NCI-H446 treated with DMSO at 0.1 percent for 48 hours (cell line): ENCODE measurements at places on chromosomes 5 and 9.

DNA sequence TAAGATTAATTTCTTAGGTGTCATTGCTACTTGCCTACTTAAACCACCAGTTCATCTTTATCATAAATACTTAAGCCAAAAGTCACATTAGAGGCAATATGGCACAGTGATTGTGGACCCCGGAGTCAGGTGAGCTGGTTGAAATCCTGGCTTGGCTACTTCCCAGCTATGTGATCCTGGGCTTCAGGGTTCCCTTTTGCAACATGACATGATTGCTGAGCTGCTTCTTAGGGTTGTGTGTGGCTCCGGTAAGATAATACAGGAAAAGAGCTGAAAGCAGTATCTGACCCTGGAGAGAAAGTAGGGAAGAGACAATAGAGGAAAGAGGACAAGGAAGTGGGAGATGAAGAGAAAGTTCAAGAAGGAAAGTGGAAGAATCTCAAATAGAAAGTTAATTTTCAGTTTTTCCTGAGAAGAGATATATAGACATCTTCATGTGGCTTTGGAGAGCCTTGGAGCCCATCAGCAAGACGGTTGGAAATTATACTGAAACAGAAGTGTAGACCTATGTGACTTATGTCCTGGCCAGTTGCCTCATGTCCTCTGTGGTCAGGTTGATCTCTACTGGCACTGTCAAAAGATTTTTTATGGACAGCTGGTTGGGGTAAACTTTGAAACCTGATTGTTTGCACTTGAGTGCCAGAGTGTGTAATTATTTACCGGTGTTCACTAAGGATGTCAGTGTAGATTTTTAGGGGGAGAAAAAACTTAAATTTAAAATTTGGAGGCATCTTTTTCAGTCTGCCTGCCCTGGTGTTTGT, 93.2 kb downstream of the GHR start:
- DNase-seq, result no peak

GRCh38 chr5:177494346-177495195, 2.8 kb downstream of the PDLIM7 start:
- DNase-seq, result no peak

DNA sequence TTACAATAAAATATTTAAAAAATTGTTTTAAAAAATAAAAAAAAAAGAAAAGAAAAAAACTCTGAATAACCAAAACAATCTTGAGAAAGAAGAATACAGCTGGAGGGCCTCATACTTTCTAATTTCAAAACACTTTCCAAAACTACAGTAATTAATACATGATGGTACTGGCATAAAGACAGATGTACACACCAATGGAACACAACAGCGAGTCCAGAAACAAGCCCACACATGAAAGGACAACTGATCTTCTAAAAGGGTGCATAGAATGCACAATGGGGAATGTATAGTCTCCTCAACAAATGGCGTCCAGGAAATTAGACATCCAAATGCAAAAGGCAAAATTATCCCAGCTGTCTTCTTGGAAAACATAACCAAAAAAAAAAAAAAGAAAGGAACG, 99.6 kb downstream of the LURAP1L start:
- no peak for DNase-seq

- no peak for DNase-seq
These were observed 2329.5 kb downstream of the MAT2B start for GRCh38 chr5:165834891-165835290.

GRCh38 chr5:59136549-59136948, 553.7 kb downstream of the RAB3C start:
- DNase-seq, result no peak

- no peak for DNase-seq
These were observed 10.1 kb upstream of the MARVELD2 start for GRCh38 chr5:69404659-69405330.

DNA sequence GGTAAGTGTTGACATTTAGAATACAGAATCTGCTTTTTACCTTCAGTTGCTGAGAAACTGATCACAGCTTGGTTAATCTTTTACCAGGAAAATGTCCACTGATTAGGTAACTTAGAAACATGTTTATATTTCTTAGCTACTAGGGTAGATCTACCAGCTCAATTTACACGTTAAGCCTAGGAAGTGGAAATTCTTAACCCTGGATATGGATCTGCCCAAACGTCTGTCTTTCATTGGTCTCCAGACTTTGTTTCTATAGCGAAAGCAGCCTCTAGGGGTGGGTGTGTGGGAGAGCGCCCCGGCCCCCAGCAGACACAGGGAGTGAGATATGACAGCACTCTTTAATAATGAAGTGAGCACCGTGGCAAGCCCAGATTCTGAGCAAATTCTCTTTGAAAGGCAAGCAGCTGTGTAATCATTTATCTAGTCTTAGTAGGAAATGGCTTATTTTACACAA, 141.6 kb upstream of the ZNF608 start:
- no peak for DNase-seq

DNA sequence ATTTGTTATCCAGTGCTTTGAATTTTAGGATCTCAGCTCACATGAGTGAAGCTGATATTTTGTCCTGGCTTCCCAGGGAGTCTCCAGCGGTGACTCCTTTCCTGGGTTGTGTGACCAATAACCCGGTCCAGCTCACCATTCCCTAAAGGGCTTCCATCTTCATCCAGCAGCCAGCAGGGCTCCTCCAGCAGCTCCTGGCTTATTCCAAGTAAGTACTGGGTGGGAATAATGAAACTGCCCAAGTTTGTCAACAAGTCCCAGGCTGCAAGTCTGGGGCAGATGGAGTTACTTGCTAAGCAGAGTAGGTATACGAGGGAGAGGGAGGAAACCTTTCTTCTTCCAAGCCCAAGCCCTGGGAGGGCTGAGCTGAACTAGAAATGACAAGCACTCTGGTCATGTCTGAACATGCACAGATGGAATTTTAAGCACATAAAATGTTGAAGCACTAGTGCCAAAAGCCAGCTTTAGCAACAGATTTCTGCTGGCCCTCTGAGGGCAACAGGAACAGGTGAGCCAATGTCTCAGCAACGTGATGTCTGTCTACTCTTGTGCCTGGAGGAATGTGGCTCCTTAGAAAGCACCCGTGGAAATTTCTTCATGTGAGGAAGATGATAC, 153.7 kb upstream of the DAPK1 start:
- no peak for DNase-seq

DNA sequence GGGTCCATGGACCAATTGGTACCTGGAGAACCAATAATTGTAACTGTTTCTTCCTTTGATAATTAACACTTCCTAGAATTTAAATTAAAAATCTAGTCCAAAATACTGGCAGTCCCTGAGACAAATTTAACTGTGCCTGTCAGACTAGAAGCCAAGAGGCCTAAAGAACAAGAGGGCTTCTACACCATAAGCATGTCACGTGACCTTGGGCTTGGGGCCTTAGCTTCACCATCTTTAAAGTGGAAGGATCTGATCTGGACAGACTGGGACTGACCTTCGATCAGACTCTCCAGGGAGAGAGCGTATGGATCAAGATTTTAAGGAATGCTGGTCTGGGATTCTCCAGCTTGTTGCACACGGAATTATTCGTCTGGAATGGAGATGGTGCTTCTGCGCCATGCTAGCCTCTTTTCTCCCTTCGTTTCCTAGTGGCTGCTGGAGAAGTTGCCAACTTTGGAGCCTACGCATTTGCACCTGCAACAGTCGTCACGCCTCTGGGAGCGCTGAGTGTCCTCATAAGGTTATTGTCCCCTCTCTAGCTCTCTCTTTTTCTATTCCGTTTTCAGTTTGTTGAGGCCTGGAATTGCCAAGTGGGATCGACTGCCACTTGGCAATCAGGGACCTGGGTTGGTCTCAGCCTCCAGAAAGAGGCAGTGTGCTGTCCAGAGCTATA, 8.4 kb downstream of the NIPAL4 start:
- no peak for DNase-seq

DNA sequence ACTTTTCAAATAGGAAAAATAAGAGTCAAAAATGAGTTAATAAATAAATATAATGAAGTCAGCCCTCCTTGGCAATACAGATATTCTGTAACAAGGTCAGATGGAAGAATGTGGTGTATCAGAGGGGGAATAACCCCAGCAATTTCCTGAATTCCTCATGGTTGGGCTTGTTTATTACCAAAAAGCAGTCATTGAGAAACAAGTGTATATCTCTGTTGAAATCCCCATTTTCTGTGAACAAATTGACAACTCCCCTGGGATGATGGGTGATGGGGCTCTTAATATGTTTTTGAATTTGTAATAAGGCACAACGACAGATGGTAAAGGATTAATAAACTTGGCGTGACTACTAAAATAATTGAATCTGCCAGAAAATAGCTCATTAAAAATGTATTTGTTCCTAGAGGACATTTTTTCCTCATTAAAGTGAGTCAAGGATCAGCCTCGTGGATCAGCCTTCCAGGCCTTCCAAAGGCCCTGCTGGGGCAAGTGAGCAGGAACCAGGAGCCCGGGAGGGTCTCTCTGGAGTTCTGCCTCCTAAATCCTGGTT, 34.2 kb downstream of the THBS4 start:
- DNase-seq, result peak; percentile 92

DNA sequence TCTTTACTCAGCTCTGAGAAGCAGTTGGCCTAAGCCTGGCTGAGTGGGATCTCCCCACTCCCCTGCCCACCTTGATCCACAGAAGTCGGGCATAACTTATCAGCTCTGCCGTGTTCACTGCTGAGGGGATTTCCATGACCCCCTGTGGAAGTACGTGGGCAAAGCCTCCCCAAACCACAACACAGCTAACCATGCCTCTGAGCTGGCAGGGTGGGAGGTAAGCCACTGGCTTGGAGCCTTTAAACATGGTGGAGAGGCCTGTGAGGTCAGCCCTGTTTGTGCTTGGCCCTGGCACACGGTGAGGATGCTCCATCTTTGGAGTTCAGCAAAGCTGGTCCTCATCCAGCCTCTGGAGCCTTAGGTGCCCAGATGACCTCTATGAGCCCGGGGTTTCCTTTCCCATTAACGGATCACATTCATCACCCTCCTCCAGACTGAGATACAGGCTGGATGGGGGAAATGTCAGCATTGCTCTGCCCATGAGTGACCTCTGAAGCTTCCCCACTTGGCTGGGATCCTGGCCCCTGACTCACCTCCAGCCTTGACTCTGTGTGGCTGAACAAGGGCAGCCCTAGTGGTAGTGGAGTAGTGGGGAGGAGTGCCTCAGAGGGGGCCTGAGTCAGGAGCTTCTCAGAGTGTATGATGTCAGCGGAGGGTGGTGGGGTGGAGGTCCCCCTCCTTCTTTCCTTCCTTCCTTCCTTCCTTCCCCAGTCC, 6.2 kb downstream of the PDLIM4 start:
- no peak for DNase-seq

- no peak for DNase-seq
These were observed 7.4 kb upstream of the CDK5RAP2 start for GRCh38 chr9:120587328-120587727.

GRCh38 chr9:125650271-125650737, 56.7 kb downstream of the MAPKAP1 start:
- no peak for DNase-seq

DNA sequence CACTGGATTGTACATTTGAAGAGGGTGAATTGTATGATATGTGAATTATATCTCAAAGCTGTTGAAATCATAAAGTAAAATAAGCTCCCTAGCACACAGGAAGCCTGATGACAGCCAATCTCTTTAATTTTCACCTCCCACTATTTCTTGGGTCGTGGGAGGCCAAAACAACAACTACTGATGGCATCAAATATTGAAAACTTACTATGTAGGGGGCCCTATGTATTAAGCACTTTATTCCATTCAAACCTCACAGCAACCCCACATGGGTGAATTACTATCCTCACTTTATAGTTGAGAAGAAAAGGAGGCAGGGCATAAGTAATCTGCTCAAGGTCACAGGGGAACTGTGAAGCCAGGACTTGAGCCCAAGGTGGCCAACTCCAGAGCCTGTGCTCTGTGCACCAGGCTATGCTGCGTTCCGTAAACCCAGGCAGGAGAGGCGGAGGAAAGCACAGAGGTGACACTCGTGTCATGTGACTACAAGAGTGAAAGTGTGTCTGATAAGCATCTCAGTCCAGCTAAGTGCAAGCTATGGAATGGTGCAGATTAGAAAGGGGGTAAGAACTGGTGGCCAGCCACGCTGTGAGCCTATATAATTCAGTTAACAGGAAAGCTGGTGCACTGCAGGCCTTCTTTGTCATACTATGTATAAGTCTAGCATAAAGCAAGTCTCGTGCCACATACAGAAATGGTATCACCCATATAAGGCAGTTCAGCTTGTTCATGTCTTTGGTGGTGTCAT, 221.0 kb downstream of the DCP2 start:
- no peak for DNase-seq

- no peak for DNase-seq
These were observed 248.6 kb downstream of the PDZD2 start for GRCh38 chr5:31887556-31887955.

DNA sequence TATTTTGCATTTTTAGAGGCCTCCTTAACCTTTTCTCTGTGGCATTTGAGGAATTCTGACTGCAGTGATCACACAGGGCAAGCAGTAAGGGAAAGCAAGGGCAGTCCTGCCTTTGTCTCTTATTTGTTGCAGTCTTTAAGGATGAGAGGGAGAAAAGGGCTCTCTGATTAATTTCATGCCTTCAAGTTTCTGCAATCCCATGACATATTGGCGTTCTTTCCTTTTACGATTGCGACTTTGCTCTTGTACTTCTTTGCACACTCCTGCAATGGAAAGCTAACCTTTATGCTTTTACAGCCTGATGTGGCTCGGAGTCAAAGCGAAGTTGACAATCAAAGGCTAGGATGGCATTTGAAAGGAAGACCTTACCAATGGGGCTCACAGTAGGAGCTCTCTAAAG, 698.4 kb downstream of the DNAH5 start:
- DNase-seq, result no peak

DNA sequence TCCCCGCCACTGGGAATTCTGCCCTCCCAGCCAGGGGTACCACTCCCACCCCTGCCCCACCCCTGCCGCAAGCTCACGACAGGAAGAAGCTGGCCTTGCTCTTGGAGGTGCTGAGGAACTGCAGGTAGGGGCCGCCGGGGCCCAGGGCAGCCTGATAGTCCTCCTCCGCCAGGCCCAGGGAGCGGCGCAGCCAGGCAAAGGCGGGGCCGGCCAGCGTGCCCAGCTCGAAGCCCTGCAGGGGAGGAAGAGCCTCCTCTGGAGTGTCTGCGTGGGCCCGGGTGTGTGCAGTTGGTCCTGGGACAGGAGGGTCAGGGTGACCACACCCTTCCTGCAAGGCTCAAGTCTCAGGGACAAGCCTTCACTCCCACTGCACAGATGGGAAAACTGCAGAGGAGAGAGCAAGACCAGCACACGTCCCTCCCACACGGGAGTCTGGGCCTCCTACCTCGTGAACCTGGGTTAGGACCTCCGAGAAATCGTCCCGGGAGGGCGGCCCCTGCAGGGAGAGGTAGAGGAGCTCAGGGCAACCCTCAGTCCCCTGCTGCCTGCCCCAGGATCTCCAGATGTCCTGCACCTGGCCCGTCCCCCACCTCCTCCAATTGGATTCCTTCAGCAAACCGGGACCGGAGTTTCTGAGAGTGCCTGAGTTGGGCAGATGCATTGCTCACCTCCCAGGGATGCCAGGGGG, 2.4 kb downstream of the PIP5KL1 start:
- no peak for DNase-seq
